Peyer's patch (tissue), 4 donors: ENCODE measurements at places on chromosomes 3 and 15.

DNA sequence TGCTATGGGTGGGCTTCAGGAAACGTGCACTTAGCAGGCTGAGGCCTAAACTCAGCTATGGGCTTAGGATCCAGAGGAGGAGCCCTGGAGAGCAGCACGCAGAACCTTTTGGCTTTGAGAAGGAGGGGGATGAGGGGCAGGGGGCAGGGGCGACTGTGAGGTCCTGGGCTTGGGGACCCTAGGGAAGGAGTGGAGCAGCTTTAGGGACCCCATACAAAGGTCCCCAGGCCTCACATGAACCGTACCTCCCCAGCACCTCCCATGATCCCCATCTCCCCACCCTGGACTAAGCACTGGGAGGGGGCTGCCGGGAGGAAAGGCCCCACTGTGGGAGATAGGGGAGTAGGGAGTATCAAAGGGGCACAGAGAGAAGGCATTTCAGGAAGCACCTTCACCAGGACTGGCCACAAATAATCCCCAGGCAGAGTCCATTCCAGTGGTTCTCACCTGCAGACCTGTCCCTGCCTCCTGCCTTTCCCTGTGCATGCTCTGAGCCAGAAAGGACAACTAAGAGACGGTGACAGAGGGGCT lies 62.0 kb upstream of the KLF13 start:
- no peaks in the 10 kb centered on the region for H3K27me3 ChIP-seq
- H3K4me1 ChIP-seq = peaks cover 49% of the 10 kb centered on the region
- peak overlapping the region; percentile 67 for H3K27ac ChIP-seq
- no peak overlapping the region for H3K4me3 ChIP-seq

DNA sequence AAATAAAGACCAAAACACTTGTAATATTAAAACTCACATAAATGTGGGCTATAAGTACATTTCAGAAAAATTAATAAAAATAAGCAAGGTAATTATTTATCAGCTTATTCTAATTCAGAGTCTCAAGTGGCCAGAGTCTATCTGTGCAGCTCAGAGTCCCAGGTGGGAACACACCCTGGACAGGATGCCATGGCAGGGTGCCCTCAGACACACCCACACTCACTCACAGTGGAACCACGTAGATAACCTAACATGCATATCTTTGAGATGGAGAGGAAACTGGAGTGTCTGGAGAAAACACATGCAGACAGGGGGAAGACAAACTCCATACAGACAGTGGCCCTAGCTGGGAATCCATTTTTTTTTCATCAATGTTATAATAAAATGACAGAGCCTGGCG lies 37.2 kb downstream of the FSIP1 start:
- H3K36me3 ChIP-seq = no peaks in the 10 kb centered on the region
- H3K27ac ChIP-seq = no peak overlapping the region
- DNase-seq = no peak
- H3K27me3 ChIP-seq = no peaks in the 10 kb centered on the region
- H3K4me3 ChIP-seq = no peak overlapping the region
- H3K4me1 ChIP-seq = no peaks in the 10 kb centered on the region

GRCh38 chr3:8532251-8532871 lies 30.7 kb downstream of the LMCD1 start:
- no peaks in the 10 kb centered on the region for H3K4me1 ChIP-seq
- H3K36me3 ChIP-seq = peaks cover 4% of the 10 kb centered on the region
- DNase-seq = no peak
- no peaks in the 10 kb centered on the region for H3K27me3 ChIP-seq
- no peak overlapping the region for H3K4me3 ChIP-seq

DNA sequence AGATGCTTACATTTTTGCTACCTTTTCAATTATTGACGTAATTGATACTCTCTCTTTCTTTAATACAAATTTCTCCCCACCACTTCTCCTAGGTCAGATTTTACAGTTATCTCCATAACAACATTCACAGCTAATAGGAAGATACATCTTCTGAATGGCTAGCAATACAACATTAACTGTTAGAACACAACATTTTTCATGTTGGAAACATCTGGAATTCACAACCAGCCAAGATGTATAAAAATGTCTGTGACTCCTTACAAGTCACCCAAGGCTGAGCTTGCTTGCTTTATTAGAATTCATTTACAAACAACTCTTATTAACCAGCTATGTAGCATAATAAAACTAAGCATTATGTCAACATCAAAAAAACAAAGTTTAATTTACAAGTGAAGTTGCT lies 81.0 kb upstream of the ROBO2 start:
- no peak overlapping the region for H3K27ac ChIP-seq
- no peaks in the 10 kb centered on the region for H3K36me3 ChIP-seq
- no peak overlapping the region for H3K4me3 ChIP-seq
- no peaks in the 10 kb centered on the region for H3K27me3 ChIP-seq

DNA sequence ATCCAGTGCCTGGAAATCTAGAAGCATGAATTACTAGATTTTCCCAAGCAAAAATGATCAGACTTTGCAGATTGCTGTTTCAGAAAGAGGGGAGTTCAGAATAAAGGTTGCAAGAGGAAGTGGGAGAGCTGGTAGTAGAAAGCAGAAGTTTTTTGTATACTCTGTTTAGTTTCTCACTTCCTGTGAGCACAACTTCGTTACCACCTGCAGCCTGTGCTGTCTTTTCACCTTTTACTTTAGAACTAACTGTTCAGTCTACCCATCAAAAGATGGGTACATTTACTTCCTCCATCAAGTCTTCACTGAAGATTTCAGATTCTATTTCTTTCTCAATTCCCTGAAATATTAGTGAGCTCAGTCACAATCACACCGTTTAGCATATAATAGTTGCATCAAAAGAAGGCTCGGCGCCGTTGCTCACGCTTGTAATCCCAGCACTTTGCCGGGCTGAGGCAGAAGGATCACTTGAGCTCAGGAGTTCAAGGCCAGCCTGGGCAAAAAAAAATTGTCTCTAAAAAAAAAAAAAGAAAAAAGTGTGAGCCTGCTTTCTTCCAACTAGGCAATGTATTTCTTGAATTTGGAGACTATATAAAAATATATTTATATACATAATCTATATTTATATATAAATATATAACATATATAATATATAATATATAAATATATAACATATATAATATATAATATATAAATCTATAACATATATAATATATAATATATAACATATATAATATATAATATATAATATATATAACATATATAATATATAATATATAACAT lies 1.8 kb upstream of the CEP97 start:
- H3K27me3 ChIP-seq = no peaks in the 10 kb centered on the region
- H3K4me3 ChIP-seq = no peak overlapping the region
- no peak for DNase-seq
- H3K36me3 ChIP-seq = no peaks in the 10 kb centered on the region
- peaks cover 11% of the 10 kb centered on the region for H3K4me1 ChIP-seq

DNA sequence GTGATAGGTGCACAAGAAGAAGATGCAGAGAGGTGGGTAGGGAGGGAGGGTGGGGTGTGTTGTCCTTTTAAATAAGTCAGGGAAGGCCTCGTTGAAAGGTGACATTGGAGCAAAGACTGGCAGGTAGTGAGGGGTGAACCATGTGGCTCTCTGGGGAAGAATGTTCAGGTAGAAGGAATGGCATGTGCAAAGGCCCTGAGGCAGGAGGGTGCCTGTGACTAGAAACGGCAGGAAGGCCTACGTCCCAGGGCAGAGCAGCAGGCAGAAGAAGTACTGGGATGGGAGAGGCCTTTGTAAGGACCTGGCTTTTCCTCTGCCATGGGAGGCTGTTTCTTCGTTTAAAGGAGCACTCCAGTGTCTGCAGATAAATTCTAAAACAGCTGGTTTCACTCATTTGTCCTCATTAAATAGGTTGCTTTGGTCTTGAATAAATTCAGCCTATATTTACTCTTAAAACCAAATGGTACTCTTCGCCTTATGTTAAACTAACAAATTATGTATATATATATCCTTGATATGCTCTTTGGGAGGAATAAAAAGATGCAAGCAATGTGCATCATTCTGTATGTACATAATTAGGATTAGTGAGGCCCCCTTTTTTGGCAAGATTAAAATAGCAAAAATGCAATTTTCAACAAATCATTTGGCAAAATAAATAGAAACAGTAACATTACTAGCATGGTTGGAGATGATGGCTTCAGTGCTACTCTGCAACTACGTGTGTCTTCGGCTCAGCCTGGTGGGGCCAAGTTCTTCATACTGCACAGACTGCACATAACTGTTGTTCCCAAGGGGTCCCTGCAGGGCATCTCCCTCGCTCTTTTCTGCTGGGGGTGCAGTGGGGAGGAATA lies 151.4 kb downstream of the KLF13 start:
- DNase-seq = no peak
- no peaks in the 10 kb centered on the region for H3K4me1 ChIP-seq
- no peaks in the 10 kb centered on the region for H3K27me3 ChIP-seq
- H3K27ac ChIP-seq = no peak overlapping the region
- H3K4me3 ChIP-seq = no peak overlapping the region

- H3K36me3 ChIP-seq = no peaks in the 10 kb centered on the region
- H3K4me1 ChIP-seq = no peaks in the 10 kb centered on the region
- H3K27ac ChIP-seq = no peak overlapping the region
- H3K27me3 ChIP-seq = no peaks in the 10 kb centered on the region
- peak overlapping the region; percentile 39 for H3K4me3 ChIP-seq
These were observed 39.7 kb downstream of the CCNL1 start for GRCh38 chr3:157120071-157120892.

GRCh38 chr3:142604940-142605339 lies 8.7 kb downstream of the PLS1 start:
- no peaks in the 10 kb centered on the region for H3K4me1 ChIP-seq
- H3K27ac ChIP-seq = no peak overlapping the region
- H3K36me3 ChIP-seq = no peaks in the 10 kb centered on the region
- no peaks in the 10 kb centered on the region for H3K27me3 ChIP-seq

DNA sequence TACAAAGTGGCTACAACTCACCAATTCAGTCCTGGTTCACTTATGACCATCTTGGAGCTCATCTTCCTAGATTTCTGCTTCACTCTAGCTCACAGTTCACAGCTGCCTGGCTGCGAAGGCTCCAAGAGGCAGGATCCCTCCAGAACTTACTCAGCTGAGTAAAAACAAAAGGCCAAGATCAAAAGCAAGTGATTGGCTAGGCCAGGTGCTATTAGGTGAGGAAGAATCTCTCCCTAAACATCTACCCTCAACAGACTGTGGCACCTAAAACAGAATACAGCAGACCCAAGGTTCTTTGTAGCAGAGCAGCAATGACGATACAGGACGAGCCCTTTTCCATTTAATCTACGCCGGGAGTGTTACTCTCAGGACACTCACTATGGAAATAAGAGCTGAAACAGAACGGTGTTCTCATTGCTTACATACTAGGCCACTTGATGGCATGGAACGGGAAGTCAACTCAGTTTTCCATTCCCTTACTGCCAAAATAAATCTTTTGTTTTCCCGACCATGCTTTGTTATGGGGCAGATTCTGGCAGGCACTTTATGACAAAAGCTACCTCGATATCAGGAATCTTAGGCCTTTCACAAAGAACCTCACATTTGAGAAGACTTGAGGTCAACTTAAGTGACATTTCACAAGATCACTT lies 901 bp downstream of the ICE2 start:
- no peaks in the 10 kb centered on the region for H3K27me3 ChIP-seq
- peaks cover 32% of the 10 kb centered on the region for H3K4me1 ChIP-seq

- no peak overlapping the region for H3K4me3 ChIP-seq
- no peak for DNase-seq
- peaks cover 15% of the 10 kb centered on the region for H3K36me3 ChIP-seq
- H3K4me1 ChIP-seq = no peaks in the 10 kb centered on the region
- H3K27ac ChIP-seq = no peak overlapping the region
- H3K27me3 ChIP-seq = no peaks in the 10 kb centered on the region
These were observed 109.0 kb upstream of the NEDD4 start for GRCh38 chr15:56102441-56102840.

- no peaks in the 10 kb centered on the region for H3K4me1 ChIP-seq
- H3K36me3 ChIP-seq = no peaks in the 10 kb centered on the region
- no peak overlapping the region for H3K27ac ChIP-seq
- no peak overlapping the region for H3K4me3 ChIP-seq
- no peaks in the 10 kb centered on the region for H3K27me3 ChIP-seq
- peak; percentile 63 for DNase-seq
These were observed 92.7 kb upstream of the GOLGA6L4 start for GRCh38 chr15:84142888-84143337.

GRCh38 chr3:31486865-31487533 lies 45.7 kb upstream of the STT3B start:
- H3K27me3 ChIP-seq = no peaks in the 10 kb centered on the region
- no peak overlapping the region for H3K4me3 ChIP-seq
- no peaks in the 10 kb centered on the region for H3K36me3 ChIP-seq
- no peak for DNase-seq
- no peak overlapping the region for H3K27ac ChIP-seq

GRCh38 chr3:186596568-186597287 lies 16.1 kb upstream of the AHSG start:
- no peaks in the 10 kb centered on the region for H3K36me3 ChIP-seq
- DNase-seq = no peak
- no peaks in the 10 kb centered on the region for H3K4me1 ChIP-seq

- no peaks in the 10 kb centered on the region for H3K27me3 ChIP-seq
- DNase-seq = no peak
- H3K36me3 ChIP-seq = no peaks in the 10 kb centered on the region
- no peak overlapping the region for H3K4me3 ChIP-seq
These were observed 480.5 kb upstream of the ARRDC4 start for GRCh38 chr15:97479957-97480356.

GRCh38 chr15:79593119-79593869 lies 161.2 kb downstream of the MINAR1 start:
- H3K4me3 ChIP-seq = no peak overlapping the region
- DNase-seq = no peak
- no peaks in the 10 kb centered on the region for H3K36me3 ChIP-seq
- no peak overlapping the region for H3K27ac ChIP-seq
- no peaks in the 10 kb centered on the region for H3K4me1 ChIP-seq

GRCh38 chr3:147246906-147247305 lies 159.4 kb downstream of the ZIC4 start:
- H3K27me3 ChIP-seq = no peaks in the 10 kb centered on the region
- no peaks in the 10 kb centered on the region for H3K36me3 ChIP-seq
- H3K27ac ChIP-seq = no peak overlapping the region

DNA sequence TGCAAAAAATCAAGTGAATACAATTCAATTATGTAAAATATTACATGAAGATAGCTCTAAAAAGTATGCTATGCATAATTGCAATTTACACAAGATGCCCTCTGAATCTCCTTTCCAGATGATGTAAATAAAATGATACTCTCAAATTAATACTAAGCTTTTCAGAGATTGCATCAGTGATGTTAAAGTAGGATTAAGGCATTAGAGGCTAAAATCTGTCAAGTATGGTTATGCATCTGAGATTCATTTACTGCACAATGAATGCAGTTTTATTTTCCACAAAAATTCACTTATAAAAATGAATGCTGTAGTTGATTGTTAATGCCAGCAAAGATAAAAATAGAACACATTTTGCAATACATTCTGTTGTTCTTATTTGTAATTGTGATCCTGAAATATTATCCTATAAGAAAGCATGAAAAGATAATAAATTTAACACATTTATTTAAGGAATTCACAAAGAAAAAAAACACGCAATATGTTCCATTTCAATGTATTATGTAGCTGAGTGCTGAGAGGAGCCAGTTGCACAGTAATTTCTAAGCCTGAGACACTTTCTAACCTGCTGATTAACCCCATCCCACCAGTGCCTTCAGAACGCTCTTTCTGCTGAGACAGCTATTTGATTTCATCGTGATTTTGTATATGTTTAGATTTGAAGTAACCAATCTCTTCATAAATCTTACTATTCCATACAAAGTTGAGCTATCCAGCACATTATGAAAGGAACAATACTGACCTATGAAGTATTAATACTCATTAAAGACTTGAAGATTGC lies 224.4 kb downstream of the CADM2 start:
- no peak for DNase-seq
- H3K27me3 ChIP-seq = no peaks in the 10 kb centered on the region
- no peak overlapping the region for H3K4me3 ChIP-seq
- H3K36me3 ChIP-seq = no peaks in the 10 kb centered on the region
